RPMI7951 (cell line): ENCODE measurements at places on chromosomes 3 and 15.

DNA sequence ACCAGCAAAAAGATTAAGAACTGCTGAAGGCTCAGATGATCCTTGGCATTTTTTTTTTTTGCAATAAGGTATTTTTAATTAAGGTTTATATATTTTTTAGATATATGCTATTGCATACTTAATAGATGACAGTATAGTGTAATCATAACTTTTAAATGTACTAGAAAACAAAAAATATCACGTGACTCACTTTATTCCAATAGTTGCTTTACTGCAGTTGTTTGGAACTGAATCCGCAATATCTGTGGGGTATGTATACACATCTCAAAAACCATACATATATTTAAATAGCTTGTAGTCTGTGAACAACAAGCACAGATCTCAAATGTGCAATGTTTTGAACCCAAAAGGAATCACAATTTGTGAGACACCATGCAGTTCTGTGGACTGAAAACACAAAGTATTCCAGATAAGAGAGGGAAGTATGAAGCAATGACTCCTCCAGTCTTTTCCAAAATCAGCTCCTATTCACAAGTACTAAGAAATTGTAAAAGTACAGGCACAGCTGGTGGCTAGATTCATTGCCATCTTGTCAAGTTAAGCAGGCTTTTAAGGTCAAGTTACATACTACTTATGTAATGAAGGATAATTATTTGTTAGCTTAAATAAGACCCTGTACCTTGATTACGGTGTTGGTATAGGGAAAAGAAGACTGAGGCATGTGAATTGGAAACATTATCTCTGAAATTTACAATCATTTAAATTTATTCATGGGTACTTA is 331.1 kb downstream of the TBC1D5 start:
- DNase-seq, result no peak

DNA sequence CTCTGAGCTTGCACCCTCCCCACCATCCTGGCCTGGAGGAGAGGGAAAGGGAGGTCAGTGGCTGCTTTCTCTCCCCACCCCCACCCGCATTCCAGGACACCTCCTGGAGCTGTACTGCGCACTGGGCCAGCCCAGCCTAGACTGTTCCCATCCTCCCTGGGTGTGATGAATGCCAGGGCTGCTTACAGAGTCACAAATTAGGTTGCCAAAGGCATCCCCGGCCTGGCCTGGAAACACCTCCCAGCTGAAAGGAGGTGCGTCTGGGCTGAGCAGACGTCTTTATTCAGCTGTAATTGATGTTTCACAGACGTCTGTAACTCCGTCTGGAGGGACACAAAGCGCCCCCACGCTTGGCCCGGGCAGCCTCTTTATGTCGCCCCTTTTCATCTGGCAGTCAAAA is 47.6 kb downstream of the RHCG start:
- DNase-seq, result no peak

DNA sequence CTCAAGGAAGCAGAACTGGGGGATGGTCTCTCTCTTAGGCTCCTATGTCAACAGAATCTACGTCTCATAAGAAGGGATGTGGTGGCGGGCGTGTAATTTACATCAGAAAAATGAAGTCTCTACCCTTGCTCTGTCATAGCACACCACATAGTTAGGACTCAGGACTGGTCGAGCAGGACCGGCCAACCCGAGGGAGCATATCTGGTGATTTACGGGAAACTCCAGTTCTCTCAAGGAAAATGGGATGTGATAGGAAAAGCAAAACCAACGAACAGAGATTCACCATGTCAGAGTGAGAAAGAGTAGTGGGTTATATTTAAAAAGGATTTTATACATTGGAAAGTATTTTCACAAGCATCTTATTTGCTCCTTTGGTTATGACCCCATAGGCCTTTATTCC is 54.7 kb downstream of the IGF2BP2 start:
- no peak for DNase-seq

GRCh38 chr3:151625586-151625985 is 108.1 kb upstream of the AADACL2 start:
- DNase-seq, result no peak

- peak; percentile 42 for DNase-seq
These were observed 1.4 kb downstream of the MAPK6 start for GRCh38 chr15:52020221-52021085.
